AG04449 (cell line): ENCODE measurements at places on chromosomes 11 and 22.

DNA sequence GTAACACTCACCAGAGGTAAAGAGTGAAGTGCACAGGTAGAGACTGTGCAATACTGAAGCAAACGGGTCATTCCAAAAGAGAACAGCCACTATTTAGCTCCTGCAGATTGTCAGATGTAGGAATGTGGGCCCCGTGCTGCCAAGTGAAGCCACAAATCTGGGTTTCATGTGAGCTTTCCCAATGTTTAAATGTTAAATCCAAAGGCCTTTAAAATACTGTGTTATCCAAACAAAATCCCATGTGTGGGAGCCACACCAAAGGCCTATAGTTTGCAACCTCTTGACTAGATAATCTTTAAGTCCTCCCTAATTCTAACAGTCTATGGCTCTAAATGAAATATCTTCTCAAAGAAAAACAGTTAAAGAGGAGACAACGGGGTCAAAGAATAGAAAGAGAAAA is 43.3 kb downstream of the RBFOX2 start:
- no peak for DNase-seq

DNA sequence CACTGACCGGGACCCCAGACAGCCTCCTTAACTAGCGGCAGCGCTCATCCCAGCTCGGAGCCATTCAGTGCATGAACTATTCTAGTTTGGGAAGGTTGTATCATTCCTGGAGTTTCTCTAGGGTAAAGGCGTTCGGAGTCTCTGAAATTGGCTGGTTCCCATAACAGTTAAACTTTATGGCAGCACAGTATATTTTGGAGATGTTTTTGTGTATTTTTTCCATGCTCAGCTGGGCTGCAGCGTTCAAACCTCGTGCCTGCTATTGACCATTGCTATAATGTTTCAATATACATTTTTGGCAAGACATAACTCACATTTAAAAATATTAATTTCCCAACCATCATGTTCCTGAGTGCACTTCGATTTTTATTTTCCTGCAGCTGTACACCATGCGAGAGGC is 169.7 kb downstream of the ST3GAL4 start:
- DNase-seq = no peak

DNA sequence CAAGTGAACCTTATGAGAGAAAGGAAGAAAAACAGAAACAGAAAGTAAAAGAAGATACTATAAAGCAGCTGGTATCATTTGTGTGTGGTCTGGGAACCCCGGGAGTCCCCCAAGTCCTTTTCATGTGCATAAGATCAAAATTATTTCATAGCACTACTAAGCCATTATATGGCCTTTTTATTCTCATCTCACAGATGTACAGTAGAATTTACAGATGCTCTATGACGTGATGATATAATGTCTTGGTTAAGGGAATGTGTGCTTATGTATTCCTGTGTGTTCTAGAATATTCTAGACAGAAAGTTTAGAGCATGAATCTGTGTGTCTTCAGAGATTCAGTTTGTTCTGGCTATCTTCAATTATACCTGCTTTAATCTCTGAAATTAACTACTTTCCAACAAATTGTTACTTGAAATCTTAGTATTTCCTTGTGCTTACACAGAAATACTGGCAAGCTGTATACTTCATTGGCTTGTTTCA is 8.6 kb upstream of the TPP1 start:
- DNase-seq = no peak

DNA sequence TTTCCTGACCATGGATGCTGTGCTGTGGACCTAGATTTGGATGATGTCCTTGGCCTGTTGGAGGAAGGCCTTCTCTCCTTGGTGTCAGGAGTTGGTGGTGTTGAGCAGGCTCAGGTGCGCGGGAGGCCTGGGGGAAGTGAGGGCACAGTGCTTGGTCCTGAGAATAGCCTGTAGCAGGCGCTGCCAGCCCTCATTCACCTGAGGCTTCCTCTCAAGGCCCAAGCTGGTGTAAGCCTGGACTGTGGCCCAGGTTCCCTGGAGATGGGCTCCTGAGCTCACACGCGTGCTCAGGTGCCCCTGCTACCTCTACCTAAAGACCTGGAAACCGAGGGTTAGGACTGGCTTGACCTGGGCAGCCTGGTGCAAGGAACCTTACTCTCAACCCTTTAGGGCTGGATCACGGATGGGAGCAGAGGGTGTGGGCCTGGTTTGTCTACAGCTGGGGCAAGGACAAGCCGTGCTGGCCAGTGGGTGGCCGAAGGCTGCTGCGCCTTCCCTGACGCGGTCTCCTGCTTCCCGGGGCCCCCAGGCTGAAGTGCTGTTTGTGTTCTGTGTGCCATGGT is 7.8 kb upstream of the GRAMD4 start:
- no peak for DNase-seq

DNA sequence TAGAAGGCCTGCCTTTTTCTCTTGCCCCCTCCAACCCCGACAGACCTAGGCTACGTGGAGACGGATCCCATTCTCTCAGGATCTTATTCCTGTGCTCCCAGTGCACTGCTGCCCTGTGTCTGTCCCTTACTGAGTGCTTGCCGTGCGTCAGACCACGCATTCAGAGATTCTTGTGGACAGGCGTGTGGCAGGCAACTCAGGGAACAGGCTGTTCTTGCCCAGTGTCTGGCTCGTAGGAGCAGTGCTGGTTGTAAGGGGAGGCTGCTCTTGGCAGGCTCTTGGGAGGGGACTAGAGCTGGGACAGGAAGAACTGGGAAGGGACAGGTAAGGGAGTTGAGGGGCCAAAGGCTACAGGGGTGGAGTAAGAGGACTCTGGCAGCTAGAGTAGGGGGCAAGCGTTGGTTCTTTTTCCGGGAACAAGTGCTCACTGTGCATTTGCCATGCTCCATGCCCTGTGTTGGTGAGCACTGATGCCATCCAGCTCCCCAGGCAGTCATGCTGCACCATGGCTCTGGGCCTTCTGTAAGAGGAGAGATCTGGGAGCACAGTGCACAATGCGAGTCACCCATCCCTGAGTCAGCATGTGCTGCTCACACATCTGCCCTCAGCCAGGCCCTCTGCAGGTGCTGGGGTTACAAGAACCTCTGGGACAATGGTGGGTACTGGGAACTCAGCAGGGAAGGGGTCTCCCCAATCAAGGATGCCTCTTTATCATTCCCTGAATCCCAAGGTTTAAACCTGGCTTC is 119.1 kb downstream of the TBC1D22A start:
- DNase-seq = no peak

GRCh38 chr22:21697021-21697771 is 31.4 kb downstream of the PPIL2 start:
- DNase-seq = no peak

- DNase-seq = no peak
Measured at GRCh38 chr11:116420770-116421528, 351.8 kb downstream of the BUD13 start.

DNA sequence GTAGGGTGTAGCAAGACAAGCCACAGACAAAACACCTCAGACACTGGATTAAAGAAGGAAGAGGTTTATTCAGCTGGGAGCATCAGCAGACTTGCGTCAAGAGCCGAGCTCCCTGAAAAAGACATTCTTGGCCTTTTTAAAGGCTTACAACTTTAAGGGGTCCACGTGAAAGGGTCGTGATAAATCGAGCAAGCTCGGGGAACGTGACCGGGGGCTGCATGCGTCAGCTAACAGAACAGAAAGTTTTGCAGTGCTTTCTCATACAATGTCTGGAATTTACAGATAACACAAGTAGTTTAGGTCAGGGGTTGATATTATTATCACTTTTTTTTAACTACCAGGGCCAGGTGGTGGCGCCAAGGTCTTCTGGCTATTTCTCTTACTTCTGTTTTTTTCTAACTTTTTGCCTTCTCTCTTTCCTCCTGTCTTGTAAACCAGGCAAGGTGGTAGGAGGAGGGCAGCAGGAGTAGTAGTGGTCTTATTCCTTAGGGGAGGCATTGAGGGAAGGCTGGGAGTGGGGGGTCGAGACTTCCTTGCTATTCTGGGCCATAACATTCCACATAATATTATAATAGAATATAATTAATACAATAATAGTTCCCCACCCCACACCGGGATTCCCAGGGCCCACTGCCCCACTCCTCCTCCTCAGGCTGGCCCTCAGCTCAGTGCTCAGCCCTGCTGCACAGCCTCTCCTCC is 587 bp upstream of the ALDH3B1 start:
- DNase-seq = no peak

DNA sequence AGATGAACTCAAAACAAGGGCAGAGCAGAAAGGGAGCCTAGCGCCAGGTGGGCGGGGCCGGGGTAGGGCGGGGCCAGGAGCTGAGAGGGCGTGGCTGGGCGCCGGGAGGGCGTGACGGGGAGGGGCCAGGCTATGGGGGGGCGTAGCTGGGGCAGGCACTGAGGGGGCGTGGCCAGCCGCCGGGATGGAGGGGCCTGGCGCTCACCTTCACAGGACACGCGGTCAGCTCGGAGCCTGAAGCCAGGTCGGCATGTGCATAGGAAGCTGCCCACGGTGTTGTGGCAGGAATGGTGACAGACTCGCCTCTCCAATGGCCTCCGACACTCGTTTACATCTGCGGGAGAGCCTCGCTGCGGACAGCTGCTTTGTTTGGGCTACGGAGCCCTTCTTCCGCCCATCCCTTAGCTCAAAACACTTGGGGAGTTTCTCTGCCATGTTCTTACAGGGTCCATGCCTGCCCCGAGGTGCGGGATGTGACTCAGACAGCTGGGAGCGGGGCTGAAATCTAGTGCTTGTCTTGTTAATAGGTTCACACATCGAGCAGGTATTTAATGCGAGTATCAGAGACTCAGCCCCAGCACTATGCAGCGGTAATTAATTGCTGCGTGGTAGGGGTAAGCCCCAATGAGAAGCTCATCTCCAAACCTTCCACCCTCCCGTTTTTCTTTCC is 13.4 kb downstream of the VWCE start:
- no peak for DNase-seq

DNA sequence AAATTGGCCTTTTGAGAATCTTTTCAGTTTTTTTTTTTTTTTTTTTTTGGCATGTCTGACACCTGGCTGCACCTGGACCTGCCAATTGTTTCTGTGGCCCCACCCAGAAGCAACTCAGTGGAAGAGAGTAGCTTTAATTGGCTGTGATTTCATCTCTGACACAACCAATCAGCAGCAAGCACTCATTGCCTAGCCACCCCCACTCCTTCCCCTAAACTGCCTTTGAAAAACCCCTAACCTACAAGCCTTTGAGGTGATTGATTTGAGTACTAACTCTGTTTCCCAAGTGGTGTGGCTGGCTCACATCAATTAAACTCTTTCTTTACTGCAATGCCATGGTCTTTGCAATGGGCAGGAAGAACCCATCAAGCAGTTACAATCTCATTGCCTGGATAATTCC is 98.2 kb upstream of the CHORDC1 start:
- DNase-seq = no peak

DNA sequence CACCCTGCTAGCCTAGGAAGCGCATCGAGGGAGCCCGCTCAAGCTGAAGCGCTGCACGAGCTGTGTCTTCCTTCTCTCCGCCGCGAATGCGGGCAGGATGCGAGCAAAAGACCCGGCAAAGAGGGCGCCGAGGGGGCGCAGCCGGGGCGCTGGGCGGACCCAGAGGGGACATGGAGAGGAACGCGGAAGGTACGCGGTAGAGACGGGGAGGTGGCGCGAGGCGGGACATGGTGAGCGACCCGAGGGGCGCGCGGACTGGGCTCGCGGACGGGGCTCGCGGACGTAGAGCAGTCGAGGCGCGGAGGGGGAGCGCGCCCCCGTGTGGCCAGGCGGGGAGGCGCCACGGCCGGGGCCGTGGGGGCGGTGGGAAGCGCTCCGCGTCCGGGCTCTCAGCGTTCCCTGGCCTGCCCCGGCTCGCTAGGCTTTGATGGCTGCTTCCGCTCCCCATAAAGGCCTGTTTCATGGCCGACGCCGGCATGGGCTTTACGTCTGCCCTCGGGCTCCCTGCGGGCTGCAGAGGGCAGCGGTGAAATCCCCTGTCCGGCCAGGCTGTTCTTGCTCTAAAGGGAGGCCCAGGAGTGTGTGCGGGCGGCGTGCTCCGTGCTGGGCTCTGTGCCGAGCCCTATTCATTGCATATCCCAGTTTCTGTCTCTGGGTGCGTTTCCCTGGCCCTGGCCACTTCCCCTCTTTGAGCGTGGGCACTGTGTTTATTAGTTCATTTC is 31.2 kb upstream of the TRIM29 start:
- no peak for DNase-seq

DNA sequence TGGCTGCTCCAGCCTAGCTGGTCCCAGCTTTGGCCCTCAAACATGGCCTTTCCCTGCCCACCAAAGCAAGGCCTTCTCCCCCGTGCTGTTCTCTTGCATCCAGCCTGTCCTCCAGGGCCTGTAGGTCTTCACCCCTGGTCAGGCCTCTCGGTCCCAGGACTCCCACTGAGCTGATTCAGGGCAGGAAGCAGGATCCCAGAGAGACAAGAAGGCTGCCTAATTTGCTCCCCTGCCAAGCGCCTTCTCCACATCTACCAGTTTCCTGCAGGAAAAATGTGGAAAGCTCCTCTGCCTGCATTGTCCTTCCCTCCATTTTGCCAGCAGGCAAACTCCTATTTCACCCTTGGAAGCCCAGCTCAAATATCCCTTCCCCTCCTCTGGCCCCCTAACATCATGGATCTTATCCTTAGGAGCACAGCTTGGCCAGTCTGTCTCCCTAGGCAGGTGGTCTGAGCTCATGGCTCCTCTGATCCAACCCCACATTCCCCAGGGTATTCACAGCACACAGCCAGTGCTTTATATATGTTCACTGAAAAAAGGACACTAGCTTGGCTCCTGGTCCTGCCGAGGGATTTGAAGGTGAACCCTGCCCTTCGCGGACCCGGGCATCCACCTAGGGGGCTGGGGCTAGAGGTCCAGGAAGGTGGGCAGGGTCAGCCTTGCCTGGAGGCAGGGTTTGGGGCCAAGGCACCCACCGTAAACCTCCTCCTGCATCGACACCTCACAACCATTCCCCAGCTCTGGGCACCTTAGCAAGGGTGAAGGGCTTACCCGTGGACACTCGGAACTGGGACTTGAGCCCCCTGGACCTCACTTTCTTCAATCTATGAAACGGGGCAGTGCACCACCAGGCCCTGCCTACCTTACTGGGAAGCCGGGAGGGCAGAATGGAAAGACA is 968 bp downstream of the RHBDD3 start:
- DNase-seq = no peak

- no peak for DNase-seq
Measured at GRCh38 chr11:15223318-15223717, 108.6 kb downstream of the INSC start.

DNA sequence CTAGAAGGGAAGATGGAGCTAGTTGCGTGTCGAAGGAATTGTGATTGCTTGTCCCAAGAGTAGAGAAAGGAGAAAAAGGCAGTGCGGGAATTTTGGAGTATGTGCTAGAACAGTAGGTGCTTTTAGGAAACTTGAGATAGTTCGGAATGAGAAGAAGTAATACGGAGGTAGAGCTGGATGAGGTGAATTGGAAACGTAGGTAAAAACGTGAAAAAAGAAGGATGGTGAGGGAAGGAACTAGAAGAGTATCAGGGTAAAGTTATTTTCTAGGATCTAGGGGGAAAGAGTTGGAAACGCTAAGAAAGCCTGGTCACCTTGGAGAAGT is 1.4 kb downstream of the CEP57 start:
- no peak for DNase-seq

GRCh38 chr11:112106070-112106469 is 19.4 kb downstream of the SDHD start:
- no peak for DNase-seq

GRCh38 chr11:93591247-93591898 is 48.2 kb upstream of the SMCO4 start:
- DNase-seq = no peak
